ENCODE measurements at places on chromosomes 3 and 15.

DNA sequence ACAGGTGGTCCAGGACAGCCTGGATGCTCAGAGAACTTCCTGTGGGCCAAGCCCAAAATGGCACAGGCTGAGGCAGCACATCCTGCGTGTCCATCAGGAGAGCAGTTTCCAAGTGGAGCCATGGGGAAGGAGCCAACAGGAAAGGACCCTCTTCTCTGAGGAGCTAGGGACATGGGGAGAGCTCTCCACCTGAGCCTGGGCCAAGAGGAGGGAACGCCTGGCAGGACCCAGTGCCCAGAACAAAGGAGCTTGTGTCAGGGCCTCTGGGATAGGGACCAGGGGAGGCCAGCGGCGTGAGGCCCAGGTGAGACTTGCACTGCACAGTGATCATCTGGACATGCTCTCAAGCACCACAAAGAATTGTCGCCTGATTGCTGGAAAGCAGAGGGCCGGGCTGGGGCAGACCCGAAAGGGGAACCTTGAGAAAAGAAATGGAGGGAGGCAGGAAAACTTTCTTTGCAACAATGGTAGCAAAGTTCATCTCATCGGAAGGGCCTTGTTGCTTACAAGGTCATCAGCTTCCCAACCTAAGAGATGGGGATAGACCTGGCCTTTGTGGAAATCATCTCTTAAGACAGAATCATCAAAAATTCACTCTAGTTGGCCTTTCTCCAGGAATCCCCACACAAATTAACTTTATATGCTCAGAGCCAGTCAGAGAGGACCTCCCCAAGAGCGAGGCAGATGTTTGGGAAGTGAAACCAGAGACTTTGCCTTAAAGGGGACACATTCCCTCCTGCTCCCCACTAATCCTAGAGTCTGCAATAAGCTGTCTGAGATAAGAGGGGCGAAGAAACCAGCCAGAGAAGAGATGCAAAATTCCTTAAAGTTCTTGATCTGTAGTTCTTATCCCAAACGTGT lies 47.7 kb upstream of the HES1 start:
- H3K4me1 ChIP-seq: peaks cover 13% of the 10 kb centered on the region
- no peak overlapping the region for H3K4me3 ChIP-seq
- no peaks in the 10 kb centered on the region for H3K36me3 ChIP-seq
- H3K27ac ChIP-seq: no peak overlapping the region
- no peak for DNase-seq

DNA sequence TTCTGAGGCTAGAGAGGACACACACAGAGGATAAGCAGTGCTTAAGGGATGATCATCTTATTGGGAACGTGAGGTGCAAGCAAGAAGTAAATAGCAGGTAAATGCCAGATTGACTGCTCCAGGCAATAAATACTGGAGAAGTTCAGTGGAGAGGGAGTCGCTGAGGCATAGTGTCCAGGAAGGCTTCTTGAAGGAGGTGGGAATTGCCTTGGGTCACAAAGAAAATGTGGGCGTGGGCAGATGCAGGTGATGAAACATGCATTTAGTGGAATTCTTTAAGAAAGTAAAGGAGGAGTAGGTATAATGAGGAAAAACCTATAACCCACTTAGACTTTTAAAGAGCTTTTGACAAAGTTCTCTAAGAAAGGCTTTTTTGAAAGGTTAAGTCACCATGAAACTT lies 7.4 kb upstream of the SEMA5B start:
- no peaks in the 10 kb centered on the region for H3K36me3 ChIP-seq
- peaks cover 17% of the 10 kb centered on the region for H3K4me1 ChIP-seq
- no peak overlapping the region for H3K27ac ChIP-seq
- H3K27me3 ChIP-seq: no peaks in the 10 kb centered on the region
- no peak overlapping the region for H3K4me3 ChIP-seq
- DNase-seq: no peak

GRCh38 chr3:123778991-123779622 lies 105.0 kb downstream of the MYLK start:
- no peaks in the 10 kb centered on the region for H3K36me3 ChIP-seq
- H3K27me3 ChIP-seq: no peaks in the 10 kb centered on the region
- H3K27ac ChIP-seq: no peak overlapping the region
- DNase-seq: no peak

DNA sequence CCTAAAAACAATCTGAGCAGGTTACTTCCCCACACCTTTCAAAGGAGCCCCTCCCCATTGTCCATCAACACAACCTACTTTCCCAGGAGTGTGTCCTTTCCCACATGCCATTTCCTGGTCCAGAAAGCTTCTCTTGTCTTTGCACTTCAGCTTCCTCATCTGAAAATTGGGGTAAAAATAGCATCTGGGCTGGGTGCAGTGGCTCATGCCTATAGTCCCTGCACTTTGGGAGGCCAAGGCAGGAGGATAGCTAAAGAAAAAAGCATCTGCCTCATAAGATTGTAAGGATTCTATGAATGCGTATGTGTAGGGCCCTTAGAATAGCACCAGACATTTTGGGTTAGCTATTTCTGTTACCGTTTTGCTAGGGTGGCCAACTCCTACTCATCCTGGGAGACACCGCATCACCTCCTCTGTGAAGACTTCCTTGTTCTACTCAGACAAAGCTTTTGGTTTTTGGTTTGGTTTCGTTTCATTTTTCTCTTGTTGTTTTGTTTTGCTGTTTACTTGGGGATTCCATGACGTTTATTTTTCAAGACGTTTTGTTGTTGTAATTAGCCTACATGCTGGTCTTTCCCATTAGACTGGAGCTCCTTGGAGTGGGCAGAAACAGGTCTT lies 224.4 kb upstream of the TLE3 start:
- DNase-seq: no peak
- no peak overlapping the region for H3K4me3 ChIP-seq
- no peak overlapping the region for H3K27ac ChIP-seq
- H3K4me1 ChIP-seq: peaks cover 37% of the 10 kb centered on the region

DNA sequence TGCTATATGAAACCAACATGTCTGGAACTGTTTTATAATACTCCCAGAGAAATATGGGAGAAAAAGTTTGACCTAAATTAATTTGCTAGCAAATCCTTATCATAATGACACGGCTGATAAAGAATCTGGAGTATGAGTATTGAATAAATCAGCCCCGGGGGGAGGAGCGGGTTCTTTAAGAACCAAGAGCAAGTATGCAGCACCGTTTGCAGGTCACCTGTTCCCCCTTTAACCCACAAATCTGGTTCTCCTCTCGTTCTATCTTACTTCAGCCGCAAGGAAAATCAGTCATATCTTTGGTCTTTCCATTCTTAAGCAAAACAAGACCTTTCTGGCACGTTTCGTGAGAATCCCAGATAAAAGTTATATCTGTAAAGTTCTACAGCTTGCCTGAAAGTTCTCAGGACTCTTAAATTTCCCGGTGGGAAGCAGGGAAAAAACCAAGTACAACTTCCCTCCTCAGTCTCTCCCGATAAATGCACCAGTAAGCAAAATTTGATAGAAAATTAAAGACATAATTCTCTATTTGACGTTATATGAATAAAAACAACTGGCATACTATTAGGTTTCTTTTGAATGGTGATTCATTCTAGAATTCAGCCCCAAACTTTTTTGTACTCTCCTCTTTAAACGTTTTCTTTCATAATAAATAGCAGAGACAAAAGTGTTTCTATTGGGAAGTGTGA lies 348.6 kb downstream of the ZBBX start:
- H3K27ac ChIP-seq: no peak overlapping the region
- H3K36me3 ChIP-seq: no peaks in the 10 kb centered on the region
- no peaks in the 10 kb centered on the region for H3K27me3 ChIP-seq
- no peak overlapping the region for H3K4me3 ChIP-seq

DNA sequence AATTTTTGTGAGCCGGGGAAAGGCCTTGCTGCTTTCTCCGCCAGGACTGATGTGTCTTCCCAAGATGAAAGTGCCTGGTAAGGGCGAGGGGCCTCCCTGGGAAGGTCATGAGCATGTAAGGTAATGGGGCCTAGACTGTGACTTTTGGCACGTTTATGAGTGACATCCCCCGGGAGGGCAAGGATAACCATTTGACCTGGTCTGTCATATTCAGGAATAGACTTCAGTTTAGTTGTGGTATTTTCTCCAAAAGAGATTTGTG lies 631 bp upstream of the CNBP start:
- no peaks in the 10 kb centered on the region for H3K27me3 ChIP-seq
- peak overlapping the region; percentile 99 for H3K4me3 ChIP-seq
- peaks cover 73% of the 10 kb centered on the region for H3K4me1 ChIP-seq
- peaks cover 2% of the 10 kb centered on the region for H3K36me3 ChIP-seq
- peak overlapping the region; percentile 100 for H3K27ac ChIP-seq

DNA sequence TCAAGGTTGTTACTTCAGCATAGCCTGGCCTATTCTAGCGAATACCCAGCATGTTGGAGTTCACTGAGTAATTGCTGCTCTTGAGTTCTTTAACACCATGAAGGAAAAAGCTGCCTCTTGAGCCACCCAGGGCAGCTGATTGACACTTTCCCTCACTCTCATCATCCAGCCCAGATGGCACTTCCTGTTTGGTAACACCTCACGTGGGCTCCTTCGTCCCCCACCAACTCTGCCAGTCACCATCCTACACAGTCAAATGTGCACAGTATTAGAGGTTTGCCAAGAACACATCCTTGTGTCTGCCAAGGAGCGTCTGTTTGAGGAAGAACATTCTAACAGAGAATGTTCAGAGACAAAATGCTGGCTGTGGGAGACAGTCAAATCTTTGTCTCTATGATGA lies 266.3 kb downstream of the RPLP1 start:
- H3K4me1 ChIP-seq: no peaks in the 10 kb centered on the region
- peak; percentile 16 for DNase-seq
- no peaks in the 10 kb centered on the region for H3K36me3 ChIP-seq
- peaks cover 89% of the 10 kb centered on the region for H3K27me3 ChIP-seq
- no peak overlapping the region for H3K27ac ChIP-seq

GRCh38 chr3:4351872-4352271 lies 48.7 kb downstream of the SETMAR start:
- H3K27ac ChIP-seq: peak overlapping the region; percentile 72
- no peaks in the 10 kb centered on the region for H3K36me3 ChIP-seq
- H3K4me3 ChIP-seq: no peak overlapping the region
- peaks cover 29% of the 10 kb centered on the region for H3K4me1 ChIP-seq

DNA sequence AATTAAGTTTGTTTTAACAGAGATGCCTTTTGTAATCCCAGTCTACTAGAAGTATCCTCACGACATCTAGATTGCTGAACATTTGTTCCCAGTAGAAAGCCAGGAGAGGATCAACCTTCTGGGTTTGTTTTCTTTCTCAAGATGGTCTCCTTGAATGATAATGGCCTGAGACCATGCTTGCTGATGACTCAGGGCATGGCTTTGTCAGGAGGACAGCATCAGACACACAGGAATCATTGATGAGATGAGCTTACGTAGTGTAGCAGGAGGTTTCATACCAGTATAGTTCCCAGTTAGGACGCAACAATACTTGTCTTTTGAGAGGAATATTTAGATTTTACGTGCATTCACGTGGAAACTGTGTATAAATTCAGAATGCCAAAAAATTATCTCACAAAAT lies 38.6 kb downstream of the ATP1B3 start:
- no peak for DNase-seq
- no peaks in the 10 kb centered on the region for H3K4me1 ChIP-seq
- H3K27ac ChIP-seq: no peak overlapping the region
- H3K4me3 ChIP-seq: no peak overlapping the region
- H3K27me3 ChIP-seq: no peaks in the 10 kb centered on the region
- peaks cover 51% of the 10 kb centered on the region for H3K36me3 ChIP-seq

DNA sequence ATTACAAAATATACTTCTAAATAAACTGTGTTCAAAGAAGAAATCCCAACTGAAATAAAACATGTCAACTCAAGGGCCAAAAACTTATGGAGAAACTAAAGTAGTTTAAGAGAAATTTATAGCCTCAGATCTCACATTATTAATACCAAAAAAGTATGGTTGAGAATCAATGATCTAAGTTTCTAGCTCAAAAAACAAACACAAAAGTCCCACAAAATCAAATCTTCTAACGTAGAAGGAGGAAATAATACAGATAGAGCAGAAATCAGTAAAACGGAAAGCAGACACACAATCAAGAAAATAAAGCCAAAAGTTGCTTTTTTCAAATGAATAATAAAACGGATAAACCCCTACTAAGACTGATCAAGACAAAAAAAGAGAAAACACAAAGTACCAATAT lies 2.9 kb downstream of the SUSD5 start:
- DNase-seq: no peak
- peaks cover 16% of the 10 kb centered on the region for H3K4me1 ChIP-seq
- H3K36me3 ChIP-seq: no peaks in the 10 kb centered on the region
- peaks cover 45% of the 10 kb centered on the region for H3K27me3 ChIP-seq
- H3K4me3 ChIP-seq: no peak overlapping the region

DNA sequence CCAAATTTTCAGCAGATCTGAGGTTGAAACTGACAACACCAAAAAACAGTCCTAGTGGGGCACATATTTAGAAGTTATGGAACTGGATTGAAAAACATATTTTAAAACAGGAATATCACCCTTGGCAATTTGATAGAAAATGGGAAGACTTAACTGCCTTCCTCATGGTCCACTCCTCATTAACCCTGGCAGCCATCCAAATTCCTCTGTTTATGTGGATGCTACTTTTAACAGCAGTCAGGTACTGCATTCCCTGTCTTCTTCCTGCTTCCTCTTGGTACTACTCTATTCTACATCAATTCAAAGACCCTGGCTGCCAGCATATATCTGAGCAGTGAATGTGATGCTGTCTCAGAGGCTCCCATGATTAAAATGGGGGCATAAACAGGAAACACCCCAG lies 54.3 kb downstream of the PDE8A start:
- no peaks in the 10 kb centered on the region for H3K36me3 ChIP-seq
- no peaks in the 10 kb centered on the region for H3K27me3 ChIP-seq
- peaks cover 56% of the 10 kb centered on the region for H3K4me1 ChIP-seq
- no peak for DNase-seq
- peak overlapping the region; percentile 21 for H3K27ac ChIP-seq

DNA sequence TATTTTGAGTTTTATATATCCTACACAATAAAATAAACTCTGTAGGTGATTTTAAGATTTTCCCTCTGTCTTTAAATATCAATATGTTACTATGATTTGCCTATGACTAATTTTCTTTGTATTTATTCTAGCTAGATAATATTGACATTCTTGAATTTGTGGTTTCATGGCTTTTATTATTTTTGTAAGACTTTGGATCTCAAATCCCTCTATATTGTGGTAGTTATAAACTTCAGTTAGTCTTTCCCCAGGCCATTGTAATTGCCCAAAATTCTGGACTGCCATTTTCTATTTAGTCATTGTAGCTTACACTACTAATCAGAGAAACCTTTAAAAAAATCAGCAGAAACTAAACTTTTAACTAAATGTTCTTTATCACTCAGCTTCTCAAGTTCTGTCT lies 1559.3 kb upstream of the GBE1 start:
- H3K36me3 ChIP-seq: no peaks in the 10 kb centered on the region
- H3K4me3 ChIP-seq: no peak overlapping the region
- no peaks in the 10 kb centered on the region for H3K27me3 ChIP-seq
- H3K4me1 ChIP-seq: no peaks in the 10 kb centered on the region

Measured in left ventricle myocardium inferior (tissue), 1 donor.